ENCODE measurements at places on chromosomes 7 and 10.

- no peak for DNase-seq
These were observed 9.8 kb upstream of the COMTD1 start for GRCh38 chr10:75245354-75246250.

- no peak for DNase-seq
These were observed 30.2 kb downstream of the FRA10AC1 start for GRCh38 chr10:93672022-93672678.

DNA sequence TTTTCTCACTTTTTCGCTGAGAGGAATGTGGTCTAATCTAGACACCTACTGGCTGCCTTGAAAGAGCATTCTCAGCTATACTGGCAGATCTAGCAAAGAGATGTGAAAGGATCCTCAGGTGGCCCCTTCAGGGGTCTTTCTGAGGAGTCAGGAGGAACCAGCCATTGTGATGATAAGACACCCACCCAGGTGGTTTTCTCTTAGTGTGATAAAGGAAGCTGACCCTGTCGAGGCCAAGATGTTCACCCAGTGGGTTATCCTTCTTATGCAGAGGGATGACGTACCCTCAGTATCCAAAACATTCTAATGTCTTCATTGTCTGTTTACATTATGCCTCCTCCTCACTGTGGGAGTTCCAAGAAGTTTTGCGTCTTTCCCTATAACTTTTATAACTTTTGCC is 98.3 kb upstream of the LRGUK start:
- no peak for DNase-seq

DNA sequence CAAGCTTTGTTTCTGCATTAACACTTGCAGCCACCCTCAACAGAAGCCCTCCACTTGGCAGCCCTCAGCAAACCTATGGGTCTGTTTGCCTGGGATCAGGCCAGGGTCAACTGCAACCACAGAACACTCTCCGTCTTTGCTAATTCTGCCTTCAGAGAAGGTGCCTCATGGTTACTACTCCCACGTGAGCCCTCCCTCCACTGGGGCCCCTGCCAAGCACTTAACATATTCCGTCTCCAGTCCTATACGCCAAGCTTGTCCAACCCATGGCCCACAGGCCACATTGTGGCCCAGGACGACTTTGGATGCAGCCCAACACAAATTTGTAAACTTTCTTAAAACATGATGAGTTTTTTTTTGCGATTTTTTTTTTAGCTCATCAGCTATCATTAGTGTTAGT is 54.7 kb downstream of the HSPA12A start:
- no peak for DNase-seq

GRCh38 chr7:22713463-22713862 is 13.5 kb upstream of the IL6 start:
- DNase-seq: no peak

- DNase-seq: no peak
These were observed 41.4 kb downstream of the GNA12 start for GRCh38 chr7:2802504-2803341.

GRCh38 chr7:136874393-136875032 is 6.1 kb downstream of the CHRM2 start:
- DNase-seq: no peak

DNA sequence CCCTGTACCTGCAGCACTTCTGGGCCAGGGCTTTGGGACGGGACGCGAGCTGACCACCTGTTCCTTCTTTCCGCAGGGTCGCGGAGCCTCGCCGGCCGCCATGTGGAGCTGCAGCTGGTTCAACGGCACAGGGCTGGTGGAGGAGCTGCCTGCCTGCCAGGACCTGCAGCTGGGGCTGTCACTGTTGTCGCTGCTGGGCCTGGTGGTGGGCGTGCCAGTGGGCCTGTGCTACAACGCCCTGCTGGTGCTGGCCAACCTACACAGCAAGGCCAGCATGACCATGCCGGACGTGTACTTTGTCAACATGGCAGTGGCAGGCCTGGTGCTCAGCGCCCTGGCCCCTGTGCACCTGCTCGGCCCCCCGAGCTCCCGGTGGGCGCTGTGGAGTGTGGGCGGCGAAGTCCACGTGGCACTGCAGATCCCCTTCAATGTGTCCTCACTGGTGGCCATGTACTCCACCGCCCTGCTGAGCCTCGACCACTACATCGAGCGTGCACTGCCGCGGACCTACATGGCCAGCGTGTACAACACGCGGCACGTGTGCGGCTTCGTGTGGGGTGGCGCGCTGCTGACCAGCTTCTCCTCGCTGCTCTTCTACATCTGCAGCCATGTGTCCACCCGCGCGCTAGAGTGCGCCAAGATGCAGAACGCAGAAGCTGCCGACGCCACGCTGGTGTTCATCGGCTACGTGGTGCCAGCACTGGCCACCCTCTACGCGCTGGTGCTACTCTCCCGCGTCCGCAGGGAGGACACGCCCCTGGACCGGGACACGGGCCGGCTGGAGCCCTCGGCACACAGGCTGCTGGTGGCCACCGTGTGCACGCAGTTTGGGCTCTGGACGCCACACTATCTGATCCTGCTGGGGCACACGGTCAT is 13.3 kb downstream of the GPR146 start:
- no peak for DNase-seq

GRCh38 chr7:2567679-2568278 is 9.0 kb downstream of the IQCE start:
- no peak for DNase-seq

GRCh38 chr7:113100121-113100603 is 13.5 kb upstream of the GPR85 start:
- DNase-seq: no peak

DNA sequence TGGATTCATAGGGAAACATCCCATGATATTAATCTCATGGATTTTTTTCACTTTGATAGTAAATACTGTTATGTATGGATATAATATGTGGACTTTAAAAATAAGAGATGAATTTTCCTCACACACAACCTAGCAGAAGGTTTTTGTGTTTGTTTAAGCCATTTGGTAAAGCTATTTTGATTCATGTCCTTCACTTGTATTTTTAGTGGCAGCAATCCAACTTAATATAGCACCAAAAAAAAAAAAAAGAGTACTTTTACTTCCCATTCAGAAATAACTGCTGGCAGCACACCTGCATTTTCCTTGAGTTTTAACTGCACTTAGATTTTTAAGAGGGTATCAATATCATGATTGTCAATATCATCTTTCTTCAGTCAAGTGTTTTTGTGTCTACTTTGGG is 60.0 kb downstream of the MCMBP start:
- no peak for DNase-seq

- no peak for DNase-seq
These were observed 3.7 kb downstream of the NOD1 start for GRCh38 chr7:30474893-30475292.

- no peak for DNase-seq
These were observed 37.8 kb upstream of the PITRM1 start for GRCh38 chr10:3210251-3210877.

GRCh38 chr7:140364819-140365218 is 33.5 kb downstream of the SLC37A3 start:
- no peak for DNase-seq

- no peak for DNase-seq
These were observed 129.2 kb upstream of the SEC61G start for GRCh38 chr7:54888067-54888733.

DNA sequence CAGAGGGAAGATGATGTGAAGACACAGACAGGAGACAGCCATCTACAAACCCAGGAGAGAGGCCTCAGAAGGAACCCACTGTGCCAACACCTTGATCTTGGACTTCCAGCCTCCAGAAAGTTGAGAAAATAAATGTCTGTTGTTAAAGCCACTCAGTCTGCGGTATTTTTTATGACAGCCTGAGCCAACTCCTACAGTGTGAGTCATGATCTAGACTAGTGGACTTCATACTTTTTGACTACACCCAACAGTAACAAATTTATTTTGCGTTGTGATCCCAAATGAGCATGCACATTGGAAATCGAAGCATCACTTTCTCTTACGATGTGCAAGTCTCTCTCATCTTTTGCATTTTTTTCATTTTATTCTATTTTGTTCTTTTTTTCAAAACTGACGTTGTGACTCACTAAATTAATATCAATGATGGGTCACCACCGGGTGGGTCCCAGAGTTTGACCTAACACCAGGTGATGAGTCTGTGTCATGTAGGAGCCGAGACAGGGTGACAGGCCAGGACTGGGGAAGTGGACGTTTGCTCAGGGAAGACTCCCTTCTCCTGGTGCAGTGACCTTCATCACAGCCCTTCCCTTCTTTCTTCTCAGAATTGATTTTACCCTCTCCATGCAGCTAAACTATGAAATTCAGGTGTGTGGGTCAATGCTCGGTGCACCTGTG is 28.9 kb downstream of the PHYH start:
- DNase-seq: no peak

- no peak for DNase-seq
These were observed 21.1 kb upstream of the LANCL2 start for GRCh38 chr7:55343860-55344606.

DNA sequence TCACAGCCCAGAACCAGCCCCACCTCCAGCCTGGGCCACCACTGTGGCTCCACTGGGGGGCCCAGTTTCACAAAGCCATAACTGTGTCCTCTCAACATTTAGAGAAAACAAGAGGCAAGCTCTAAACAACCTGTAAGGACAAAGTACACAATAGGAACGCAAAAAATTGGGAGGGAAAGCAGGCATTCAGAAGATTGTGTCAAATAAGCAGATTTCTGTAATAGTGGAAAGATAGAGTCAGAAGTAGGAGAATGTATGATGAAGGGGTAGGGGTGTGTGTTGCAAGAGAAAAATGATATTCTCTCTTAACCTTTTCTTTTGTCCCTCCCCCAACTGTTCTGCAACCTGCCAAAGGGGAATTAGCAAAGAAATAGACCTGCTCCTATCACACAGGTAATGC is 449.9 kb upstream of the NPVF start:
- no peak for DNase-seq

DNA sequence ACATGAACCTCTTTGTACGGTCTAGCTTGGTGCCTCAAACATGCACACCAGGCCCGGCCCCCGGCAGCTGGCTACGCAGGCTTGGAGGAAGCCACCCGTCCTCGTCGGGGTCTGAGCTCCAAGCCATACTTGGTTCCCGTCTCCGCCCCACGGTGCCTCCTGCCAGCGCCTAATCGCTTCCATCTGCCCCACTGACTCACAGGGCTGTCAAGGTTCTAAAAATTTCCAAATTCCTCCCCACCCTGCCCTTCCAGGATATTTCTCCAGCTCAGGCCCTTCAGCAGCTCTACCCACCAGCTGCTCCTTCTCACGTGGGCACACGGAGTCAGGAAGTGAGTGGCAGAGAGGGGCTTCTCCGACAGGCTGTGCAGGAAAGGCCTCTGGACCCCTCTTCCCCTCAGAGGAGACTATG is 38.8 kb downstream of the TMEM270 start:
- DNase-seq: no peak

GRCh38 chr7:98755138-98755898 is 114.5 kb downstream of the TMEM130 start:
- no peak for DNase-seq

- no peak for DNase-seq
These were observed 36.5 kb downstream of the MCU start for GRCh38 chr10:72728462-72728861.

- DNase-seq: no peak
These were observed 145.8 kb upstream of the UNC5B start for GRCh38 chr10:71066600-71066999.

Data from stimulated activated CD8-positive, alpha-beta memory T cell treated with anti-CD3 and anti-CD28 coated beads, Interleukin-12 subunit alpha, Interleukin-12 subunit beta, amount 100 ng/mL, for 4 hours (primary cell).